Ovary (tissue), 10 donors: ENCODE measurements at places on chromosomes 4 and X. TPM values are rescaled to one million over a fixed set of nuclear protein-coding genes. Genes with fewer than 3 reads are reported as not detected.

Gene CLDN22
- total RNA-seq, result not detected

Gene CETN2
- total RNA-seq, result 42.8 TPM

Gene NOX1
- not detected for total RNA-seq

Gene PALLD
- total RNA-seq, result 122 TPM

Gene NLGN3
- total RNA-seq, result 3.1 TPM

Gene TMEM156
- total RNA-seq, result 0.35 TPM
